ENCODE measurements at places on chromosomes 11 and 22.
A peak's percentile ranks its signal among the peaks of the same experiment; 100 is the strongest.

- DNase-seq, result no peak
Observed at GRCh38 chr22:22085702-22086500, 103.3 kb upstream of the TOP3B start.

DNA sequence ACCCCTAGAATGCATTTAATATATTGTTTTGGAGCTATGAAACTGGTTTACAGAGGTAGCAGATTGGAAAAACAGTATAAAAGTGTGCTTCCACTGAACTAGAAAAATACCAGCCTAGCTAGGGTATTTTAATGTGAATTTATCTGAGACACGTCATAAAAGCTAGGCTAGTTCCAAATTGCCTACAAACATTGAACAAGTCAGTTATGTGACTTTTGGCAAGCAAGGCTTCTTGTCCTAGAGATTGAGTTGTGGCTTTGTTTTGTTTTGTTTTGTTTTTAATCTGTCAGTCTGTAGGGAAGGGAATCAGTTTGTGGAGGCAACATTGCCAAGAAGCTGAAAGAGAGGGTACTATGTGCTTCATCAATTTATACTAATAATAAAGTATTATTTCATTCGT is 24.2 kb downstream of the RTN3 start:
- DNase-seq, result no peak

DNA sequence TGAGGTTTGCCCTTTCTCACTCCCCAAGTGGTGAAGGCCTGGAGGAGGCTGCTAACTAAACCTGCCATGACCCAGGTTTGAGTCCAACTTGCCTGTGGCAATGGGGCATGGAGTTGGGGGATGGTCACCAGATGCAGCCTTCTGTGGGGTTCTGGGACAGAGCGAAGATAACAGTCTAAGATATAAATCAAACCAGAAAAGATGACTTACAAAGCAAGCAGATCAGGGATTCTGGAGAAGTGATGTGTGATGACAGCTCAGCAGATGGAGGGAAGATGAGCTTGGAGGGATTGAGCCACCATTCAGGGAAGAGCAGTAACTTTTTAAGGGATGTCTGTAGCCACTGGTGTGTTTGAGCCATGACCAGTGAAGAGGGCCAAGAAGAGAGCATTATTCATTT is 63.6 kb downstream of the MTNR1B start:
- DNase-seq, result no peak

- DNase-seq, result no peak
Observed at GRCh38 chr22:42461511-42461910, 29.3 kb upstream of the NFAM1 start.

GRCh38 chr11:36622431-36623136 is 24.5 kb upstream of the RAG2 start:
- DNase-seq, result no peak

- DNase-seq, result no peak
Observed at GRCh38 chr11:74739546-74740270, 8.5 kb upstream of the CHRDL2 start.

- no peak for DNase-seq
Observed at GRCh38 chr11:64316672-64317324, 561 bp downstream of the TRMT112 start.

- no peak for DNase-seq
Observed at GRCh38 chr11:64933935-64934681, 1.6 kb downstream of the GPHA2 start.

DNA sequence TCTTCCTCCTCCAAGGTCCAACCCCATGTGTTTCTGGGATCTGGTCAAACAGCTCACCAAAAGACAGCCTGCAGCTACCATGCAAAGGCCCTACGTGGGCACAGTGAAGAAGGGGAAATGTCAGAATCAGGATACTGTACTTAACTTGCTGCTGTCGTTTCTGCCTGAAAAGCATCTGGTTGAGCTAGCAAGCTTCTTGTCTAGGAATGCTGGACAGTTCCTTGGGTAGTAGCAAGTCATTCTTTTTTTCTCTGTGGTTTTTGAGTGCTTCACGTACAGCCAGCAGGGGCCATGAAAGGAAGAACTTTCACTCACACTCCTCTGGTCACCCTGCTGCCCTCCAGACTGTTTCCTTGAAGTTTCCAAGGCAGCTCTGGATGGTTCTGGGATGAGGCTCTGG is 24.7 kb downstream of the RCOR2 start:
- no peak for DNase-seq

- DNase-seq, result no peak
Observed at GRCh38 chr11:131767421-131767820, 397.0 kb downstream of the NTM start.

- peak; percentile 89 for DNase-seq
Observed at GRCh38 chr11:57530596-57531507, at the start of gene TIMM10. Gene TIMM10 (minus strand): TSS chr11:57530754. CDS start chr11:57530189, 565 bp downstream.

GRCh38 chr11:62665599-62666258 is 617 bp downstream of the CSKMT start:
- DNase-seq, result no peak

- DNase-seq, result no peak
Observed at GRCh38 chr11:33187998-33188722, 26.9 kb upstream of the CSTF3 start.

GRCh38 chr11:106400949-106401570 is 323.6 kb downstream of the AASDHPPT start:
- no peak for DNase-seq
